ENCODE measurements at places on chromosomes 2 and 18. TPM values are rescaled to one million over a fixed set of nuclear protein-coding genes. Genes with fewer than 3 reads are reported as not detected.

The CNDP1 gene
- not detected for total RNA-seq

The CYP27A1 gene
- total RNA-seq: 0.18 TPM

The DPP10 gene
- not detected for total RNA-seq

The NPHP1 gene
- not detected for total RNA-seq

The FOXD4L1 gene
- total RNA-seq: 0.50 TPM

The DHRS9 gene
- total RNA-seq: not detected

The ZDBF2 gene
- 7.5 TPM for total RNA-seq

The CDH19 gene
- not detected for total RNA-seq

The ST8SIA3 gene
- total RNA-seq: not detected

The ATG9A gene
- 37.2 TPM for total RNA-seq

The ASAP2 gene
- 0.48 TPM for total RNA-seq

The ERBB4 gene
- total RNA-seq: not detected

The DNAH6 gene
- total RNA-seq: 0.23 TPM

The MMADHC gene
- total RNA-seq: 108 TPM

Data from T-helper 2 cell treated with Interferon-gamma antibody and Interleukin-4, amounts not matched to agents 100 ng/mL and 5 ng/mL, for 36 hours (primary cell).